ENCODE measurements at places on chromosomes 13 and 19.

- no peak for DNase-seq
Observed at GRCh38 chr19:43563816-43564457, 11.4 kb downstream of the XRCC1 start.

- DNase-seq = peak; percentile 10
Observed at GRCh38 chr19:12838182-12838885, at the start of gene MAST1. MAST1 (plus strand) TSS chr19:12838515; CDS start chr19:12838573, 58 bp downstream.

DNA sequence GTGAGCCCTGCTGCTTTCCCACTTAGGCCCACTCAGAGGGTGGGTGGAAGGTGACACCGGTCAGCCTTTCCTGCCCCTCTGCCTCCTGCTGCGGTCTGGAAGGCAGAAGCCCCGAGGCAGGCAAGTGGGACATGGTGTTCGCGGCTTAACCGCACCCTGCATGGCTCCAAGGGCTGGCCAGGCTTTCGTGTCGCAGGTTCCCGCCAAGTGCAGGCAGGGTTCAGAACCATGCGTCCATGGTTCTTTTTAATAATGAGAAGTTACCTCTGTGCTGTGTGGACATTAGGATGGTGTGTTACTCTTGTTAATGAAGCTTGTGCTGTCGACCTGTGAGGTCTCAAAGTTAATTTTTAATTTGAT lies 986 bp downstream of the DGKH start:
- DNase-seq = no peak

GRCh38 chr19:51002542-51003311 lies 1.3 kb upstream of the KLK8 start:
- no peak for DNase-seq

DNA sequence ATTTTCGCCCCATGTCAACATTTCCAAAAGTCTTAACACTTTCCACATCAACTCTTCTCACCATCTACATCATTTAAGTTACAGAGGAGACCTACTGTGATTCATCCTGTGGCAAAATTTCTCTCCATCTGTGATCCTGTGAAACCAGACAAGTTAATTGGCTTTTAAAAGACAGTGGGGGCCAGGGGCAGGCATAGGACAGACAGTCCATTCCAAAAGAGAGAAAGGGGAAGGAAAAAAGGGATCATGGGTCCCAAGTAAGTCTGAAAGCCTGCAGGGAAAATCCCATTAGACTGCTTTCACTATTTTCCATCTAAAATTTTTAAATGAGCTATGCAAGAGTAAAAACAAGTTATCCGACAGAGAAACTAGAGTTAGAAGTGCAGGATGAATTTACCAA lies 121.0 kb downstream of the MRPL57 start:
- DNase-seq = no peak

DNA sequence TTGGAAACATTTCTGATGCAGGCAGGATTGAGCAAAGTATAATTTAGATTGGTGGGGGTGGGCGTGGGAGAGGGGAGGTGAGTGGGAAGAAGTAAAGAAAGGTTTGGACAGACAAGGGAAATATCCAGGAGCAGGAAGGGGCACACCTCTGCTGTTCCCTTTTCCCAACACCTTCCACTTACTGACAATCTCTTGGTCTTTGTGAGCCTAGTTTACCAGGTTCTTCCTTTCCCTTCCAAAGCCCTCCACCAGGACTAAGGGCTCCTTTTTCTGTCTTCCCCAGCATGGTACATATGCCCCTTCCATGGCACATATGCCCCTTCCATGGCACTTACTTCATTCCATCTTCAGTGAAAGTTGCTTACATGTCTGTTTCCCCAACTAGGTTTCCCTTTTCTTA lies 6.2 kb upstream of the THSD1 start:
- no peak for DNase-seq

DNA sequence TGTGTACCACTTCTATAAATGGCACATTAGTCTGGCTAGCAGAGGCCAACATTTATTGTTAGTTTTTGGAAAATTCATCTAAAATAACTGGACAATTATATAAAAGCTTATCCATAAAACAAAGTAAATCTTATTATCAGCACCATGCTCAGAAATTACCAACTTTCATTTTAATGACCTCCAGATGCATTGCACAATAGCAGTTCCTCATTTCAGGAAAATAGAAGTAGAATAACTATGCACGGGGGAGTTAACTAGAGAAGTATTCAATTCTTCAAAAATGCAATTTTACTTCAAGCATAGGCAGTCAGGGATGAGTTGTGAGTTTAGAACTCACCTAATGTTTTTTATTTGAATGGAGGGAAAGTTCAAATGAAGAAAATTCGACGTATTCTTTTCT lies 1023.5 kb downstream of the PCDH17 start:
- no peak for DNase-seq

DNA sequence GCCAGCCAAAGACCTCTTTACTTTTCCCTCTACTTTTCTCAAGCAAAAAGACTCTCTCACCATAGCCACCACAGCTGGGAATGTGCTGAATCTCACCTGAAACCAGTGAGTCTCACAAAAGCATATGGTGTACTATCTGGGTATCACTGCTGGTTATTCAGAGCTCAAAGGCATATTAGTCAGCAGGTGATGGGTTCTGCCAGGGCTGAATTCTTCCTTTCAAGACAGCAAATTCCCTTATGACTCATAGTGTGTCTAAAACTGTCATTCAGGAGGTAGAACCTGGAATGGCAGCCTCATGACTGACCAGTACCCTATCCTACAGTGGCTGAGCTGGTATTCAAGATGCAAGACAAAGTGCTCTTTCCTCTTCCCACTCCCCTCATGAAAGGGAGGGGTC lies 2859.1 kb downstream of the PCDH9 start:
- no peak for DNase-seq

DNA sequence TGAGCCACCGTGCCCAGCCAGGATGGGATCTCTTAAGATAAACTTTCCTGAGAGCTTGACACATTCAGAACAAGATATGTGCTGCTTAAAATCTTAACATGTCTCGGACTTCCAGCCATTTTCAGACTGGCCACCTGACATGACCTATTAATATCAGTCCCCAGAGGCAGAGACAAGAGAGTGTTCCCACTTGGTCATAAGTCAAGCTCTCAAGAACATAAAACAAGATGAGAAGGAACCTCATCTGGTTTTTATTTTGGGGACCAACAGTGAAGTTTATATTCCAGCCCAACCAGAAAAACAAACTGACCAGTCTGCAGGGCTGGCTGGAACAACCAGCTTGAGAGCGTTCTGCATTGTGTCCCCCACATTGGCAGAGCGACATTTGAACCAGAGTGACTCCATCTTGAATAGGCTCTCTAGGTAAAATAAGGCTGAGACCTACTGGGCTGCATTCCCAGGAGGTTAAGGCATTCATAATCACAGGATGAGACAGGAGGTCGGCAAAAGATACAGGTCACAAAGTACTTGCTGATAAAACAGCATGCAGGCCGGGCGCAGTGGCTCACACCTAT lies 21.8 kb upstream of the PLEKHF1 start:
- DNase-seq = no peak

DNA sequence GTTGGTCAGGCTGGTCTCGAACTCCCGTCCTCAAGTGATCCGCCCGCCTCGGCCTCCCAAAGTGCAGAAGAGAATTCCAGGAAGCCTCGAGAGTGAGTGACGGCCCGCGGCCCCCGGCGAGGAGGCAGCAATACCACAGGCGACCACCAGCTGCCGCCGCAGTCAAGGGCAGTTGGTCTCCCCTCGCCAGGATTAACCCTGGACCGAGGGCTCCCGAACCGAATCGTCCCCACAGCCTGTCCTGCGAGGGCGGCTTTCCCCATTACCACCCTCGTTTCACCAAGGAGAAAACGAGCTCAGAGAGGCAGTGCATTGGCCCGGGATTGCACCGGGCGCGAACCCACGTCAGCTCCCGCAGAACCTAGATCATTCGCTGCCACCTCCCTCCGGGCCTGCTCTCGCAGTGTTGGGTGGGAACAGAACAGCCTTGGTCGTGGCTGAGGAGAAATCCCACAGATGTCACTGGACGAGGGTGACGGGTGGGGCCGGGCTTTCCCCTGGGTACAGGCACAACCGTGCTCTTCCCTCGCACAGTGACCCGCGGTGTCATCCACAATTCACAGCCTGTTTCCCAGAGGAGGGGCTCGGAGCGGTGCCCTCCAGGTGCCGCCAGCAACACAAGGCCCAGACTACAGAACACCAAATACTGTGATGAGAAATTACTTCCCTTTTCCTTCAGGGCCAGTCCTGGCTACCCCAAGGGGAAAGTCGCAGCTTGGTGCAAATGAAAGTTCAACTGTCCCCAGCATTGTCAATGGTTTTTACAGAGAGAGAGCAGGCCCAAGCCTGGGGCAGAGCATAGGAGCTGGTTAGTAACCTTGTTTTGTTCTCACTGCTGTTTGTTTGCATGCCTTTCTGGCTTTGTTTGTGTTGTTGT lies 24.8 kb downstream of the C2CD4C start:
- DNase-seq = no peak

- no peak for DNase-seq
Observed at GRCh38 chr13:69654392-69654791, 453.2 kb upstream of the ATXN8OS start.

- DNase-seq = peak; percentile 65
Observed at GRCh38 chr19:4369888-4370260, 26.5 kb downstream of the MPND start.

- no peak for DNase-seq
Observed at GRCh38 chr13:78598966-78599644, 4.2 kb downstream of the POU4F1 start.

- DNase-seq = no peak
Observed at GRCh38 chr13:99027260-99027659, 49.4 kb upstream of the DOCK9 start.

- no peak for DNase-seq
Observed at GRCh38 chr19:41960973-41961372, 1.9 kb upstream of the RABAC1 start.

DNA sequence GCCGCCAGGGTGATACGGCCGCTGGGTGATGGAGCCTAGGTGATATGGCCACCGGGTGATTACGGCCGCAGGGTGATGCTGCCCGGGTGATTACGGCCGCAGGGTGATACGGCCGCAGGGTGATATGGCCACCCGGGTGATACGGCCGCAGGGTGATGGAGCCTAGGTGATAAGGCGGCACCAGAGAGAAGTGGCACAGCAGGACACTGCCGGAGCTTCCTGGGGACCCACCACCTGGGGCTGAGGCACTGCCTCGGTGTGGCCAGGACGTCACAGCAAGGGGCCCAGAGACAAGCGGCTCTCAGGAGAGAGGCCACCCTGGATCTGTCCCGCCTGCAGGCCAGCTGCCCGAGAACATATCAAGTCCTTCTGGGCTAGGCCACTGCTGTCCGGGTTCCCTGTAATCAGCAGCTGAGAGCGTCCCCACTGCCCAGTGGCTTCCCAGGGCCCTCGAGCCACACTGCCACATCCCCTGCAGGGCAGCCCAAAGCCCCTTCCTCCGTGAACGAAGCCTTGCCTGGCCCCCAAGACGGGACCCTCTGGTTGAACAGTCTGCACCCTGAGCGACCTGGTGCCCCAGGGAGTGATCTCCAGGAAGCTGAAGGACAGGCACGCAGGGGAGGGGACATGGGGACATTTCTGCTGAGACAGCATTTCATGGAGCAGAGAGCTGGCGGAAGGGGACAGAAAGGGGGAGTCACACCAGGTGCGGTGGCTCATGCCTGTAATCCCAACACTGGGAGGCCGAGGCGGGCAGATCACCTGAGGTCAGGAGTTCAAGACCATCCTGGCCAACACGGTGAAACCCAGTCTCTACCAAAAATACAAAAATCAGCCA lies 22.1 kb downstream of the ZNF787 start:
- DNase-seq = no peak

GRCh38 chr13:84934911-84935310 lies 864.3 kb downstream of the SLITRK6 start:
- no peak for DNase-seq

- DNase-seq = no peak
Observed at GRCh38 chr13:43191546-43191945, 168.2 kb downstream of the DNAJC15 start.

All from GDM1 (cell line).